ENCODE measurements at places on chromosomes 13 and 19.

DNA sequence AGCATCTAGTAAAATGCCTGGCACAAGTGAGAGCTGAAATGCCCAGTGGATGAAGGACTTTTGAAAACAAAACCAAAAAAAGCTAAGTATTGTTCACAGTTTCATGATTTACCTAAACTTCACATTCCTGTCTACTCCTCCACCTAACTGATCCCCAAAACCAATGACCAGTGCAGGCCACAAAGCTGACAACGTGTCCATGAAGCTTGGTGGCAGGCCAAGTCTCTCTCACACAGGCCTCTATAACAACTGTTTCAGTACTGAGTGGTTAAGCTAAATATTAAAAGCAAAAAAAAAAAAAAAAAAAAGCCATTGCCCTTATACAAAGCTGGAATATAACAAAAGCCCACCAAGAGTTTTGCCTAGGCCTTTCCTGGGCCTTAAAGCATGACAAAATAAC is 36.4 kb downstream of the STK24 start:
- no peak for DNase-seq

- no peak for DNase-seq
Observed at GRCh38 chr13:56697011-56697410, 443.7 kb upstream of the PRR20A start.

DNA sequence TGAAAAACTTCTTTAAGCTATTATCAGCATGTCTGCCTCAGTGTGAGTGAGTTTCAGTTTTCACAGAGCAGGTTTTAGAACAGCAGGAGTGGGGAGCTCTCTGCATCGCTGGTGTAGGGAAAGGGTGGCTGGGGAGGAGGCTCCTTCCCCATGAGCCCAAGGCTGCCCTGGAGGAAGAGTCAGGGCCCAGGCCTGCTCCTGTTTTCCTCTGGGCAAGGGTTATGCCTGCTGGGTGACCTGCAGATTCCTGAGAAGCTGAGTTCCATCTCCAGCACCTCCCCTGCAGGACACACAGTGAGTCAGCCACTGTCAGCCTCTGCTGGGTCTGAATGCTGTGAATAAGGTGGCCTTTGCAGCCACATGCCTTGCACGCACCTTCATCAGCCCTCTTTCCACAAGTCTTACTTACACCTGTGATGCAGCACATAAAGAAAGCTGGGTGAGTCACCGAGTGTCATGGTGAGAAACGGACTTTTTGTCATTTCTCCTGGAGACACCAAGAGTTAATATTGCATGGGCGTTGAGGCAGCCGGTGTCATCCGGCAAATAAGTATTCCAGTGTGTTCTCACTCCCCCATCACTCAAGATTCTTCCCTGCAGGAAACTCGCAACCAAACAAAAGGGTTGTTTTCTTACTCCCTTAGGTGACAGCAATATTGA is 186.4 kb upstream of the KL start:
- DNase-seq, result no peak

DNA sequence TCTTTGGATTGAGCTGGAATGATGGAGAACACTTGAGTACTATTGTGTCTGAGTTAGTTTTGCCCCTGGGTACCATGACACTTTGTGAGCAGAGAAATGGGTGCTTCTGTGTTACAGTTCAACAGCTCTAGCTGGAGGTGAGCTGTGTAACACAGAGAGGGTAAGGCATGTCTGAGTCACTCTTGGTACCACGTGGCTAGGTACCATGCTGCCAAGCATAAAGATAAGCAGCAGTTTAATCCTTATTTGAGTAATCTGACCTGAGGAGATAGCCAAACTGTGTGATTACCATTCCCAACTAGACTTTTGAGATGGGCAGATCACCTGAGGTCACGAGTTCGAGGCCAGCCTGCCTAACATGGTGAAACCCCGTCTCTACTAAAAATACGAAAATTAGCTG is 122.0 kb downstream of the OLFM4 start:
- DNase-seq, result no peak

DNA sequence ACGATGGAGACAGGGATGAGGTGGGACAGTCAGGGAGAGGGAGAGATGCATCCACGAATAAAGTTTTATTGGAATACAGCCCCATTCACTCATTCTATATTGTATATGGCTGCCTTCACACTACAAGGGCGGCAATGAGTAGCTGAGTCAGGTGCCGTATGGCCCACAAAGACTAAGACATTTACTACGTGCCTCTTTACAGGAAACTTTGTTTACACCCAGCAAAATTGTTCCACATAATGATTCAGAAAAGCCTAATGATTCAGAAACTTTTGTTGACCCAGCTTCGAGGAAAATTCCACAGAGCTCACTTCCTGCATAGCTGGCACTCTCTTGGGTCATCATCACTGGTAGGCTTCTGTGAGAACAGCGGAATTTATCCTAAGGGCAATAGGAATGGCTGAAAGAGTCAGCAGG is 87.3 kb upstream of the PEG3 start:
- DNase-seq, result no peak

- DNase-seq, result no peak
Observed at GRCh38 chr13:39577838-39578491, 25.0 kb downstream of the LHFPL6 start.

- no peak for DNase-seq
Observed at GRCh38 chr13:66074018-66074615, 1156.0 kb downstream of the PCDH9 start.

- no peak for DNase-seq
Observed at GRCh38 chr19:1533510-1534150, 9.8 kb downstream of the PLK5 start.

- DNase-seq, result no peak
Observed at GRCh38 chr13:46903748-46904147, 6.9 kb upstream of the HTR2A start.

GRCh38 chr13:44024846-44025195 is 145.1 kb downstream of the LACC1 start:
- no peak for DNase-seq

DNA sequence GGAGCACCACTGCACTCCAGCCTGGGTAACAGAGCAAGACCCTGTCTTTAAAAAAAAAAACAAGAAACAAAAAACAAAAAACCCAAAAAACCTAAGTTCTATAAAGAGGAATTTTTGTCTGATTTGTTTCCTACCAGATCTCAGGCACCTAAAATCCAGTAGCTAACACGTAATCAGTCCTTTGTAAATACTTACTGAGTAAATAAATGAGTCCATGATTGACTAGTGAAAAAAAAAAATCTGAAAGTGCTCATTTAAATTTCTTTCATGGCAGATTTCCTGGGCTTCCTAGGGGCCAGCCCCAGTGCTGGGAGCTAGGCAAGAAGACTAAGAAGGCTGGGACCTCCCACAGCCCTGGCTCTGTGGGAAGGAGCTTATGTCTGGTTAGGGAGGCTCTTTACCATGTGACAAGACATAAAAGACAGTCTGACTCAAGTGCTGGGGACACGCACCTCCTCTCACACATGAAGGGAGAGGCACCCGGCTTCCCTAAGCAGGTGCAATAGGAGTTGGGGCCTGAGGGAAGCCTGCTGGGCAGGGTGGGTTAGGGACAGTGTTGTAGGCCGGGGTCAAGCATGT is 22.5 kb downstream of the LIG1 start:
- no peak for DNase-seq

GRCh38 chr19:56732976-56733375 is 61.4 kb upstream of the ZNF835 start:
- DNase-seq, result no peak

- DNase-seq, result no peak
Observed at GRCh38 chr13:68064001-68064770, 834.0 kb upstream of the PCDH9 start.

DNA sequence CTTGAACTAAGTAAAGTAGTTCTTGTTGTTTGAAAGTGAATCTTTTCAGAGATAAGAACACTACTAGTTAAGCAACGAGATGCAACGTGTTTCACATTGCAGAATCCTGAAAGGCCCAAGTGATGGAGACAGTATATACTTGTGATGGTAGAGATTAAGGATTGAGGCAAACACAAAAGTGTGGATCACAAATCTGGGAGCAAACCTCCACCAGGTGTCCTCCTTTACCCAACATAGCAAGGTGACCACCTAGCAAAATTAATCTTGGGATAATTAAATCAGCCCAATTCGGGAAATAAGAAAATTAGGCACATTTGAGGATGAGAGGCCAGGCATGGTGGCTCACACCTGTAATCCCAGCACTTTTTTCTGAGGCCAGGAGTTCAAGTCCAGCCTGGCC is 563.9 kb downstream of the DACH1 start:
- no peak for DNase-seq

GRCh38 chr19:34246340-34246739 is 8.0 kb upstream of the GARRE1 start:
- no peak for DNase-seq

DNA sequence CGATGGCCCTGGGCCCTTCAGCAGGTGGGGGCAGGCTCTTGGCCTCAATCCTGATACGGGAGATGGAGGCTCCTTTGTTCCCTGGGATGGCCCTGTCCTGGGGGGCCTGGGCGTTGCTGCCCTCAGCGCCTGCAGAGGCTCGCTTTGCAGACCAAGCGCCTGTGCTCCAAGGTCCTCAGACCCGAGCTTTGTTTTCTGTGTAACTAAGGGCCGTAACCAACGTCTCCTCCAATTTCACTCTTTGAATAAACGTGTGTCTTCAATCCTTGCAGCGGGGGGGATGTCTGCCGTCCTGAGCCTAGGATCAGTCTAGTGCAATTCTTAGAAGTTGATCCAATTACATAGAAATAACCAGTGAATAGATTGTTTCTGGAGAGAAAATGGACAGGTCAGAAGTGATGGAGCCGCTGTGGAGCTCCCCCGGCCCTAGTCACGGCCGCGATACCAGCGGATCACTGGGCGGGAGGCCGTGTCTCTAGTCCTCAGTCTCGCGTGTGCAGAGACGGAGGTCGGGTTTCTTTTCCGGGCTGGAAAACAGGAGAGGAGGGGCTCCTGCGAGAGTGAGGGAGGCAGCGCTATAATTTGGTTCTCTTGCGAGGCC is 5.3 kb downstream of the PTBP1 start:
- no peak for DNase-seq

Data from fibroblast of skin of left quadriceps (primary cell).